ENCODE measurements at places on chromosomes 2 and 18. TPM values are rescaled to one million over a fixed set of nuclear protein-coding genes. Genes with fewer than 3 reads are reported as not detected.

The SYT4 gene
- total RNA-seq, result 0.24 TPM

The UGT1A4 gene
- total RNA-seq, result not detected

The GAD1 gene
- 0.29 TPM for total RNA-seq

The FAM110C gene
- total RNA-seq, result 5.5 TPM

The IL36RN gene
- not detected for total RNA-seq

The KYNU gene
- 7.1 TPM for total RNA-seq

The SNTG2 gene
- 0.50 TPM for total RNA-seq

The NMS gene
- total RNA-seq, result not detected

The UXS1 gene
- total RNA-seq, result 46.9 TPM

The ACTR2 gene
- total RNA-seq, result 314 TPM

The SH2D6 gene
- 0.90 TPM for total RNA-seq

The ATIC gene
- 98.2 TPM for total RNA-seq

The RAX gene
- total RNA-seq, result not detected
